Kasumi-1 (cell line): ENCODE measurements at places on chromosomes 6 and 20.

- DNase-seq: no peak
These were observed at the start of gene LTA for GRCh38 chr6:31572041-31572911. Gene LTA (plus strand): TSS chr6:31572289. CDS start chr6:31572743, 454 bp downstream.

GRCh38 chr20:54199721-54200176, 8.1 kb upstream of the PFDN4 start:
- DNase-seq: peak; percentile 66

- no peak for DNase-seq
These were observed 188.0 kb upstream of the RAB32 start for GRCh38 chr6:146355521-146356100.

DNA sequence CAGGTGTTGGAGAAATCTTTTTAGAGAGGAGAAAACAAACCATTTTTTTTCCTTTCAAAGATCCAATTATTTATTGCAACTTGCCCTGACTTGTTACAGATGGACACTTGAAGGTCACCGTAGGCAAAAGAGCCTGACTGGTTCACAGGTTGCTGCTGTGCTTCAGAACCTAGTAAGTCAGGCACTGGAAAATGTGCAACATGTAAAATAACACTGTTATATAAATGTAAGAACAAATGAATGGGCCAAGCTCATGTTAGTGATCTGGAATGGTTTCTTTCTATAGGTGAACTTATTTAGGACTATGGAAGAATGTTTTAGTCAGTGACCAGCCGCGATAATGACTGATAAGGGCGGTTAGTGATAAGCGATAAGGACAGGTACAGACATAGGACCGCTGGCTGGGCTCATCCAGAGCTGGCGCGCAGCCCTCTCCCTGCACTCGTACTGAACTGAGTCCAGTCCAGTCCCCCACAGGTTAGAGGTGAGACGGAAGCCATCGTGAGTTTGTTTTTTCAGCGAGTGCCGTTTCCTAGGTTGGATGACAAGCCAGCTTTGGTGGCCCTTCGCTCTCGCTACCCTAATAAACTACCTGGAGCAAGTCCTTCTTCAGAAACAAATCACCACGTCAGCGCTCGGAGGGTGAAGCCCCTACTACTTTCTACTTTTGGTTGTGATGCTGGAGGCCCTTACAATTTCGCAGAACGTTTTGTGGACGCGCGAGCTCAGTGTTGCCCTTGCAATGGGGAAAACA, 94.4 kb upstream of the PRDM1 start:
- DNase-seq: no peak

DNA sequence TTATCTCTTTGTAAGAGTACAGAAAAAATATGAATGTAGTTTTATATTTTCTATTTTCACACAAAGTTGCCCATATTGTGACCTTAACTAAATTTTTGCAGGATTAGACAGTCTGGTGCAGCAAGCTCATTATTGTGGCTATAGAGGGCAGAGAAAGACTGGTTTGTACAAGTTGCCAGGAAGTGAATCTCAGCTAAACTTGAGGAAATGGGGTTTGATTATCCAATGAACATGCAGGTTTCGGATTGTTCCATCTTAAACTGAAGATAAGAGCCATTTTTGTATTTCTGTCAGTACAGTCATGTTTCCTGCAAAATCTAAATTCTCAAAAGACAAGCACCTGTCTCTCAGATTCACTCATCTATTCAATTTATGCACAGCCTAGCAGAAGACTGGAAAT, 390.9 kb downstream of the MMUT start:
- no peak for DNase-seq

GRCh38 chr6:80535914-80536565, 429.6 kb downstream of the BCKDHB start:
- DNase-seq: no peak

DNA sequence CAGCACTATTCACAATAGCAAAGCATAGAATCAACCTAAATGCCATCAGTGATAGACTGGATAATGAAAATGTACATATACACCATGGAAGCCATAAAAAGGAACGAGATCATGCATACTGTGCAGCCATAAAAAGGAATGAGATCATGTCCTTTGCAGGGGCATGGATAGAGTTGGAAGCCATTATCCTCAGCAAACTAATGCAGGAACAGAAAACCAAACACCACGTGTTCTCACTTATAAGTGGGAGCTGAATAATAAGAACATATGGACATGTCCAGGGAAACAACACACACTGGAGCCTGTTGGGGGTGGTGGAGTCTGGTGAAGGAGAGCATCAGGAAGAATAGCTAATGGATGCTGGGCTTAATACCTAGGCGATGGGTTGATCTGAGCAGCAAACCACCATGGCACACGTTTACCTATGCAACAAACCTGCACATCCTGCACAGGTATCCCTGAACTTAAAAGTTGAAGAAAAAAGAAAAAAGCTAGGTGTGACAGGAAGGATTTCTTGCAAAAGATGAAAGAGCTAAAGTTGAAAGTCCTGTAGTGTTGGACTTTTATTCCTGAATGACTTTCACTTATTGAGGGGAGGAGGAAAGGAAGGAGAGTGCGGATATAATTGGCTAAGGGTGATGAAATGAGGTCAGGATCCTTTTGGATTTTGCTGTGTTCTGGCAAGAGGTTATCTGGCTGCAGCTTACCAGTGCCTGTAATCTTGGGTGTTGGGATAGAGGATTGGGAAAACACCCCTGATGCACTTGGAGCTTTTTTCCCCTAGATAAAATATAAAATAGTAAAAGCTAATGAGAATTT, 8.5 kb downstream of the TRMT11 start:
- DNase-seq: no peak

- no peak for DNase-seq
These were observed 112.0 kb upstream of the SIRPA start for GRCh38 chr20:1783245-1783644.

GRCh38 chr6:167350731-167351655, 26.1 kb downstream of the TTLL2 start:
- peak; percentile 68 for DNase-seq

DNA sequence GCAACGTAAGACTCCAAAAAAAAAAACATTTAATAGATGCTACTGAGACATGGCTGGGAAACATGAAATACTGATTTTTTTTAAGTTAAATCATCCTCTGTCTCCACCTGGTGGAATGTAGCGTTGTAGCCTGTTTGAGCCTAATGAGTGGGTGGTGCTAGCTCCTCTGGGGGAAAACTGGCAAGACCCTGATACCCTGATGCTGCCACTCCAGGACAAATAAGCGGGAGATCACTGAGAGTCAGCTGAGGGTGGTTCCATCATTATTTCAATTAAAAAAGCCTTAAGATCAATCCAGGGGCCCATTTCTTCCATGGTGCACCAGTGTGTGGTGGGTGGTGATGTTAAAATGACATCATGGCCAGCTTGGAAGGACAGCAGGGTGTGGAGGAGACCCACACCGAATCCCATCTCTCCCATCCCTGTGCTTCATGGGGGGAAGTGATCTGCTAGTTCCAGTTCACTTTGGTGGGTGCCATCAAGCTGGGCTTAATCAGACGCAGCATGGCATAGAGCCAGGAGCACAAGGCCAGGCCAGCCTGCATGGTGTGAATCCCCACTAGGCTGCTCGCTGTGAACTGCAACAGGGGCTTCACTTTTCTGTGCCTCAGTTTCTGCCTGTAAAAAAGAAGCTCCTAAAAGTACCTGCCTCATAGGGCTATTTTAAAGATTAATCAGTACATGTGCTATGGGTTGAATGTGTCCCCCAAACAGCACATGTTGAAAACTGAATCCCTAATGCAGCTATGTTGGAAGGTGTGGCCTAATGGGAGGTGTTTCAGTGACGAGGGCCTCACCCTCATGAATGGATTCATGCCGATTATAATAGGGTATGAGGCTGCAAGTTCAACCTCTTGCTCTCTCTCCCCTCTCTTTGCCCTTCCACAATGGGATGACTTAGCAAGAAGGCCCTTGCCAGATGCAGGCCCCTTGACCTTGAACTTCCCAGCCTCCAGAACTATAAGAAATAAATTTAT, 13.0 kb upstream of the MRPS10 start:
- DNase-seq: peak; percentile 4

- DNase-seq: no peak
These were observed 308.7 kb downstream of the PKHD1 start for GRCh38 chr6:51778666-51779065.

GRCh38 chr6:90610301-90610750, 23.5 kb upstream of the MAP3K7 start:
- peak; percentile 24 for DNase-seq

DNA sequence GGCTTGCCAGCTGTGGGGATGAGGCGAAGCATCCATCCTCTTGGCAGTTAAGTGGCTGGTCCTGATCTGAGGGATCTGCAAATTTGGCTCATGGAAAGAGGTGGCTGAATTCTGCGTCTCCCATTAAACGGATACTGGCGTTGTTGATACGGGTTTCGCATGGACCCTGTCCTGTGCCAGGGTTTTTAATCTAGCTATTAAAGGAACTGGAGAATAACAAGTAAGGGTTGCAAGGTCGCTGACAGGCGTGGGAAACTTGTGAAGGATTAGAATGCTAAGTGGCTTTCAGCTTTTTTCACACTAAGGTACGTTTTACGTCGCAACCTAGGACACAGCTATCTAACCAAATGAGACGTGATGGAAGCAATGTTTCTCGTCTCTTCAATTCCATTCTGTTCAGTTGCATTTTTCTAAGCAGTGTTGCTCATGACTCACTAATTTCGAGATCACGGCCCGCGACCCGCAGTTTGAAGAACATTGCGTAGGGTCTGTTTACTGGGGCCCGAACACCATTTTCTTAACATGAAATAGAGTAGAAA, 852 bp downstream of the GMNN start:
- no peak for DNase-seq

DNA sequence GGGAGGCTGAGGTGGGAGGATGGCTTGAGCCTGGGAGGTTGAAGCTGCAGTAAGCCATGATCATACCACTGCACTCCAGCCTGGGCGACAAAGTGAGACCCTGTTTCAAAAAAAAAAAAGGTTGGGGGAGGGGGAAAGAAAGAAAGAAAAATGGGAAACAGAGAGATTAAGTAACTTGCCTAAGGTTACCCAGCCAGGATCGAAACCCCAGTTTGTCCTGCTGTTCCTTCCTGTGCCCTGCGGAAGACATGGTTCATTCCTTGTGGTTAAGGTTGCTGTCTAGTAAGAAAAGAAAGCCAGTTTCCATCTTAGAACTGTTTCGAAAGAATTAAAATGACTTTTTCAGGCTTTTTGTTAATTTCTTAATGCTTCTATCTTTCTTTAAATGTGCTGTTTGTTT, 29.8 kb downstream of the C6orf89 start:
- DNase-seq: peak; percentile 37

GRCh38 chr20:37302981-37303380, 13.5 kb downstream of the MANBAL start:
- DNase-seq: no peak

GRCh38 chr6:10080561-10080960, 334.3 kb downstream of the TFAP2A start:
- no peak for DNase-seq

DNA sequence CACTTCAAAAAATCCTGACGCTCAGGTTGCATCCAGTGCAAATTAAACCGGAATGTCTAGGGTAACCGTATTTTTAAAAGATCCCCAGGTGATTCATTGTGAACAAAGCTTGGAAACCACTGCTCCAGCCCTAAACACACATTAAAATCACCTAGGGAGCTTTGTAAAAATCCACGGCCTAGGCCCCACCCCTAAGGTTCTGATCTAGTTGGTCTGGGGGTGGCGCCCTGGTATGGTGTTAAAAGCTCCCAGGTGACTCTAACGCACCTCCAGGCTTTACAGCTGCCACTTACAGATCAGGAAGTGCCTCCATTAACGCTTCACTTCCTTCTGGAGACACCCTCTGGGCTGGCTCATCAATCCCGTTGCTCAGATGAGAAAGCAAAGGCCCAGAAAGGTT, 92.2 kb downstream of the GRM4 start:
- no peak for DNase-seq

- no peak for DNase-seq
These were observed 51.9 kb downstream of the B4GALT5 start for GRCh38 chr20:49661560-49662329.

DNA sequence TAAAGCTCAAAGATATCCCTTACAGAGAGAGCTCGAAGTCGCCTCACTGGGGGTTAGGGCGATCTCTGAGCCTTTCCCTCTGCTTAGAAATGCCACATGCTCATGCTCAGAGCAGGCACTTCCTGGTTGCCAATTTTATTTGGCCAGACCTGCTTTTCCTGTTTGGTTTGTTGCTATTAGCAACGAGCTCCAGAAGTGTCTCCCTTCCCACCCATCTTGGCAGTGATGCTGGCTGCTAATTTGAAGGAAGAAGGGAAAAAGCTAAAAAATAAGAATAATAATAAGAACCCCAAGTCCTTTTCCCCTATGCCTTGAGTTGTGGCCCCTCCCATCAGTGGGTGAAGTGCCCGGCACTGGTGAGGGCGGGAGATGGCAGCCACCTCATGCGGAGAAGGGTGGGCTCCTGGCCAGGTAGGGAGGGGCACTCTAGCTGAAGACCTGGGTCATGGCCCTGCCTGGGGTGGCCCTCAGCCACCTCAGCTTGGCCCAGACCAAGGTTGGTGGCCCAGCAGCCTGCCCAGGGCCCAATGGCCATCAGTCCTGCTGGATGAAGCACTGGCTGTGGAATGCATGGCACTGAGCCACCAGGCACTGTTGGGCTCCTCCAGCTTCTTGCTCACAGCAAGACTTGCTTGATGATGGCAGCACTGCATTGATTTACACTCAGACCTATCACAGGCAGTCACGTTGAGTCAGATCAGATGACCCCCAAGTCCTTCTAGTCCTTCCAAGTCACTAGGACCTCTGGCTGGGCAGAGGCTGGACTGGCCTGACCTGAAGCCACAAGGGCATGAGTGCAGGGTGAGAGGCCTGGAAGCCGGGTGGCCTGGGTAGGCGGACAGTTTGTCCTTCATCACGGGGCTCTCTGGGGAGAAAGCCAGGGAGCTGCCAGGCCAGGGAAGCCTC, 79.0 kb downstream of the SYNJ2 start:
- DNase-seq: peak; percentile 8

GRCh38 chr20:1275919-1276318, 9.8 kb downstream of the SNPH start:
- no peak for DNase-seq

DNA sequence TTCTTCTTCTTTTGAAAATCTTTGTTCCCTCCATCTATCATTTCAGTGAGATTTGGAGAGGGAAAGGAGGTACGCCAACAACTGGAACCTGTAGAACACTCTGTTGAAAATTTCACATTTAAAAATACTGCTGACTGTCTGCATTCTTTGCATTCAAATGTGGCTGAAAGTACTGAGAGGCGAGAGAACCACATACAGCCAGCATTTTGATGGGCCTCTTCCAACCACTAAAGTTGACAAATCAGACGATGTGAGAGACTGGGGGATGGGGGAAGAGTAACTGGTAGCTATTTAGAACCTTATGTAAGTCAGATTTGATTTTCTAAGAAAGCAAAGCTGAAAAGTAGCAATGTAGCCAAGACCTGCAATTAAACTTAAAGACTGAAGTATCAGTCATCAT, 77.5 kb downstream of the FKBP5 start:
- DNase-seq: no peak

GRCh38 chr6:6482256-6482655, 106.3 kb upstream of the LY86 start:
- no peak for DNase-seq
